GOT3 (cell line): ENCODE measurements at places on chromosomes 11 and 22.

GRCh38 chr11:46490666-46491065 is 99.1 kb upstream of the CHRM4 start:
- DNase-seq: no peak

- no peak for DNase-seq
These were observed 627 bp upstream of the PEX26 start for GRCh38 chr22:18077087-18077638.

GRCh38 chr11:60786811-60787567 is 1.9 kb downstream of the MS4A10 start:
- DNase-seq: no peak

- no peak for DNase-seq
These were observed 5.5 kb upstream of the PANX3 start for GRCh38 chr11:124605719-124606118.

DNA sequence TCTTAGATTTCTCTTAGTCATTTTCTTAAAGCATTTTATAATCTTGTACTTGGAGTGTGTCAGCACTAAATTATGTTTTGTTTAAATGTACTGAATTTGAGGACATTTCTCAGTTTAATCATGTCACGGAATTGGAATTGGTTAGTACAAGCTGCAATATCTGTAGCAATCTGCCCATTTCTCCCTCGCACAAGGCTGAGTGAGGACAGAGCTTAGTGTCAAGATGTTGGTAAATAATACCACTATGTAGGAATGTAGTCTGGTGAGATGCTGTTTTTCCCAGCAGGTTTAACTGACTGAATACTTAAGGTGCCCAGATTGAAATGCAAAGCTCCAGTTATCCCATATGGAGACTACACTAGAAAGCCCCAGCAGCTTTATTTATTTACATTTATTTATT is 30.6 kb downstream of the SREBF2 start:
- no peak for DNase-seq

- DNase-seq: no peak
These were observed 9.3 kb downstream of the TMEM86A start for GRCh38 chr11:18707811-18708340.

GRCh38 chr11:119858288-119858687 is 129.3 kb upstream of the NECTIN1 start:
- DNase-seq: no peak

GRCh38 chr22:28172892-28173670 is 254.0 kb upstream of the PITPNB start:
- DNase-seq: no peak
